MM.1S (cell line): ENCODE measurements at places on chromosomes 2 and 18.

DNA sequence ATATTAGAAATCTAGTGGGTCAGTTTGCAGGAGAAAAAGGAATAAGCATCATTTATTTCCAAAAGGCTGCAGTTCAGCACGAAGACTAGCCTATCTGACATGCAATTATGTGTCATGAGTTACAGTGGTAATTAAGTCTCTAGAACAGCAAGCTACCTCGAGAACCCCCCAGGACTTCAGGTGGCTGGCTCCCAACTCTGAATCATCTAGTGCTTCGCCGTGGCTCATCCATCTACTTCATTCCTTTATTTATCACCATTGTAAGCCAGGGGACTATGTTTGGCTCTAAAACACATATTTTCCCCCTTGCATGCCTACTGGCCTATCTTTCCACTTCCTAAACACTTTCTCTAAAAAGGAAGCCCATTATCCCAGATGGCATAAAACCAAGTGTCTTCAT, 121.6 kb downstream of the TXNL1 start:
- H3K27ac ChIP-seq: no peak overlapping the region
- no peaks in the 10 kb centered on the region for H3K27me3 ChIP-seq
- H3K4me3 ChIP-seq: no peak overlapping the region
- DNase-seq: no peak
- no peaks in the 10 kb centered on the region for H3K36me3 ChIP-seq

DNA sequence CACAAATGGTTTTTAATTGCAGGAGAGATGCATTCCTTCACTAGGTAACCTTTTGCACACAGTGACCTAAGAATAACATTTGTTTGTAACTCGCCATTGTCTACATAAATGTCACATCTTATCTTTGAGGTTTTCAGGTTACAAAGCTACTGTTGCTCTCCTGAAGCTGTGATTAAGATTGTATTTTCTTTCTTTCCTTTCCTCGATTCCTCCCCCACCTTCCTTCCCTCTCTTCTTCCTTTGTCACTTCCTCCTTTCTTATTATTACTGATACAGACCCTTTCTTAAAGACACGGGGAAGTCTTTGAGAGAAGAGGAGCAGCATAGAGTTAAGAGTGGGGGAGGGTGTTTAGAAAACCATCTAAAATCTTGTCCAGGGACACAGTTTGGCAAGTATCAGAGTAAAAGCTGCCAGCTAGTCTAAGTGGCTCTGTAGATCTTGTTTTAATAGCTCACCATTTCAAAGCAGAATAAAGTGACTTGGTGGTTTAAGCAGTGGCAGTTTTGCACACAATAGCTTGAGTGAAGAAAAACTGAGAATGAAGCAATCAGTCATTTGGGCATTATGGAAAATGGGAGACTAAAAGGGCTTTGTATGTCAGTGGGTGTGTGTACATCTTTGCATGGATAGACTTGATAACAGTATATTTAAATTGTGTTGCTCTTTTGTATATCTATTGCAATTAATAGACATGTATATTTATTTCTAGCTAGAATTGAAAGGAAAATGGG, 10.9 kb downstream of the CERS6 start:
- no peak for DNase-seq
- H3K27ac ChIP-seq: no peak overlapping the region
- H3K36me3 ChIP-seq: no peaks in the 10 kb centered on the region
- H3K27me3 ChIP-seq: no peaks in the 10 kb centered on the region

- H3K4me1 ChIP-seq: peaks cover 20% of the 10 kb centered on the region; the same call in 1 of the 2 replicates
- DNase-seq: peak; percentile 38
- H3K4me3 ChIP-seq: peak overlapping the region; percentile 46
- H3K36me3 ChIP-seq: no peaks in the 10 kb centered on the region
- no peak overlapping the region for H3K27ac ChIP-seq
- no peaks in the 10 kb centered on the region for H3K27me3 ChIP-seq
Measured at GRCh38 chr2:236568068-236568921, 1.3 kb upstream of the ACKR3 start.

DNA sequence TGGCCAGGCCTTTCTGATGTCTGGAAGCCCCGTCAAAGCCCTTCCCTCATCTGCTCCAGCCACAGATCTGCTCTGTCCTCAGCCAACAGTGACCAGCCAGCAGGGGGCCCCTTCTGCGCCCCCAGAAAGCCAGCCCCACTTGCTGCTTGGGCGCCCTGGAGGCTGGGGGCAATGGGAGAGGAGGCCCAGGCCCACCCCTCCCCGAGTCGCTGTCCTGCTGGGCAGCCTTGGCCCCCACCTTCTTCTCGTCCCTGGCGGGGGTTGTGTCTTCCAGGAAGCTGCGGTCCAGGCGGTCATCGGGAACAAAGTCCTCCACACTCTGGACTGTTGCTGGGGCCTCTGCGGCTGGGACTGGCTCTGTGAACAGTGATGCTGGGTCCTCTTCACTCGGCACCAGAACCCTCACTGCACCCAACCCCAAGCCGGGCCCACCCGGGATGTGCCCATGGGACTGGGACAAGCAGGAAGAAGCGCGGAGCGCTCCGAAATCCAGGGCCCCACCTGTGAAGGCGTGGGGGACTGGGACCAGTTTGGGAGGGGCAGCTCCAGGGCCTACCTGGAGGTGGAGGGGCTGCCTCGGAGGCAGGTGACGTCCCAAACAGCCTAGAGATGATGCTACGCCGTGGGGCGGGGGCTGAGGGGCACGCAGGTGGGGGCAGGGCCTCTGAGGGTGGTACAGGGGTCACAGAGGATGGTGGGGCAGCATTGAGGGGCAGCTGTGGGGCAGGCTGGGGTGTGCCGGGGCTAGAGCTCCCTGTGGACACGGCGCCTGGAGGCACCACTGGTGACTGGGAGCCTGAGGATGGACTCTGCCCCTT, 257.6 kb downstream of the ANKRD30B start:
- no peak for DNase-seq
- H3K4me3 ChIP-seq: no peak overlapping the region
- H3K27me3 ChIP-seq: no peaks in the 10 kb centered on the region
- H3K27ac ChIP-seq: no peak overlapping the region
- no peaks in the 10 kb centered on the region for H3K4me1 ChIP-seq

DNA sequence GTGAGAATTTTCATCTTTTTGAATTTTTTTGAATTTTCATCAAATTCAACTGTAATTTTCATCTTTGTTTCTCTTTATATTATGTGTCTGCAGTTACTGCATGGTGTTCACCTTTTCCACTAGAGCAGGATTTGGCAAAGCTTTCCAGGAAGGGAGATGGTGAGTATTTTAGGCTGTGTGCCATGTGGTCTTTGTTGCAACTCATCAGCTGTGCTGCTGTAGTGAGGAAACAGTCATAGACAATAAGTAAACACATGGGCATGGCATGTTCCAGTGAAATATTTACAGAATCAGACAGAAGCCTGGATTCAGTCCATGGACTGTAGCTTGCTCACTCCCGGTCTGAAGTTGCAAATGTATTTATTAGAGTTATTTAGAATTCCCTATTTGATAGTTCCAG, 120.4 kb downstream of the DCDC2C start:
- no peaks in the 10 kb centered on the region for H3K27me3 ChIP-seq
- no peak for DNase-seq
- H3K4me3 ChIP-seq: no peak overlapping the region
- no peaks in the 10 kb centered on the region for H3K4me1 ChIP-seq
